GM23248 (cell line): ENCODE measurements at places on chromosomes 6 and 20.

- peak; percentile 73 for DNase-seq
Measured at GRCh38 chr6:25312703-25313102, 33.5 kb downstream of the CARMIL1 start.

DNA sequence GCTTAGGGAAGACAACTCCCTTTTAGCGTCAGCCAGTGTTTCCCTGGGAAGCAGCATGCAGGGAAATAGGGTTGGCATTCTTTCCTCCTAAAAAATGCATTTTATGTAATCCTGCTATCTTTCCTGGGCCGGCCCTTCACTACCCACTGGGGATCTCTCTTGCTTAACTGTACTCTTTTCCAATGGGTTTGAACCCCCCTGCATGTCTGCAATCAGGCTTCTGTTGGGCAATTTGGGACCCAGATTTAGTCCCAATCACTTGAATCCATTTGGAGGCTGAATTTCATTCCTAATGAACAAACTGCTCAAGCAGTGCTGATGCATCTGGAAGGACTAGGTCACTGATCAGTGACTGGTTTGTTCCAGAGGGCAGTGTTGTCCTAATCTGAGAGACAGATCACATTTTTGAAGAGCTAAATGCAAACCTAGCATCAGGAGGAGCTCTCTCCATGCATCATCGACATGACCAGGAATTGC, 152.0 kb downstream of the TSHZ2 start:
- peak; percentile 77 for DNase-seq

GRCh38 chr6:138785079-138785478, 10.8 kb upstream of the ECT2L start:
- DNase-seq = no peak

GRCh38 chr6:31402324-31403282, 792 bp upstream of the MICA start:
- DNase-seq = peak; percentile 60
